ENCODE measurements at places on chromosomes 4 and X.

- no peak for DNase-seq
Observed at GRCh38 chr4:3741217-3742011, 24.8 kb upstream of the ADRA2C start.

DNA sequence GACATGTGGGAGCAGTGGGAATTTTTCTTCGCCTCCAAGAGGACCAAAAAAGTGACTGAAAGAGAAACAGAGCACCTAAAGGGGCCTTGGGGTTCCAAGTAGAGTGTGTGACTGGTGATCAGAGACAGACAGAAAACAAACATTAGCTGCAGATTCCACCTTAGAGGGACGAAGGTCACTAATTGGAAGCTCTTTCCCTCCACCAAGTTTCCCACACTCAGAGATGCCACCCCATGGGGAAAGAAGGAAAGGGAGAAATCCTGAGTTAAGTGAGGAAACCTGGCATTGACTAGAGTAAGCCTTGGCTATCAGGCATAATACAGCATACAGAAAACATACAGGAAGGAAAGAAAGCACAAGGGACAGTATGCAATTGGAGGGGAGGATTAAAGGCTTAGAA lies 90.9 kb downstream of the HNRNPD start:
- DNase-seq: no peak

- no peak for DNase-seq
Observed at GRCh38 chr4:69717778-69718177, 42.6 kb downstream of the SULT1B1 start.

GRCh38 chr4:93414041-93414550 lies 414.5 kb upstream of the ATOH1 start:
- no peak for DNase-seq

GRCh38 chr4:96675896-96676295 lies 836.0 kb downstream of the PDHA2 start:
- DNase-seq: no peak

- DNase-seq: peak; percentile 16
Observed at GRCh38 chr4:41256740-41257256, at the start of gene UCHL1. TSS of gene UCHL1 (plus strand) at chr4:41256928. CDS start at chr4:41256977, 49 bp downstream.

- DNase-seq: no peak
Observed at GRCh38 chr4:172898715-172899114, 269.9 kb upstream of the GALNT7 start.

DNA sequence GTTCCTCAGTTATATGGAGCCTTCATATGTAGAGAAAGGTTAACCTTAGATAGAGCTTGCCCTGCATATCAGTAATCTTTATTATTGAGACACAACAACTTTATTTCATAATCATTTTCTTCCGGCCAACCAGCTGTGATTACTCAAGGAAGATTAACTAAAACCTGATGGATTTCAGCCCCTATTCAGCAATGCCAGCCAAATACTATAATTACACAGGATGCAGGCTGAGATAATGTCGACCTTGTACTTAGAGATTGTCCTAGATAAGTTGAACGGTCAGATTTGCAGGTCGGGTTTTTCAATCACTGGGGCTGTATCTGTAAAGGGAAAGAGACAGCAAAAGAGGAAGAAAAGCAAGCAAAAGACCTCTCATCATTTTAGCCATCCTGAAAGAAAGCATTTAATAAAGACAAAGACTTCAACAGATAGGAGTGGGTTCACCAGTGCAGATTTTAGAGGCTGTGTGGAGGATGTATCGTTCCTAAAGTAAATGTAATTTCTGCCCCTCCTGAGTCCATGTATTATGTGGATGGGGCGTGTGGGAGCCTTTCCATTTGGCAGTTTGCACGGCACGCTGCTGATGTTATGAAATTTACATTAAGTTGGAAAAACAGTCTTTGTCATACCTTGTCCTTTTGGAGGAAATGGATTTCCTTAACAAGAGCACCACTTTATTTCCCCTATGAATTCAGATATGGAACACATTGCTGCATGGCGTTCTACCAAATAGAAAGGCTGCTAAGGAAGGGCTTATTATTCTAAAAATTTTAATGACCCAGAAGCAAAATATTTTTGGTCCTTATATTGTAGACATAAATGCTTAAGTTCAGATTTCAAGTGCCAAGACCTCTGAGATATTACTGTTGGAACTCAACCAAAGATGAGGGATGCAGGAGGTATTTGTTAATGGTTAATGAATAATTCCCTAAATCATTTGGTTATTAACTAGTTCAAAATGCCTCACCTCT lies 496.7 kb downstream of the SPRY1 start:
- no peak for DNase-seq

- DNase-seq: no peak
Observed at GRCh38 chrX:111511477-111511876, at the start of gene SERTM2. TSS of gene SERTM2 (plus strand) at chrX:111511645. CDS start at chrX:111518858, 7,213 bp downstream.

GRCh38 chrX:17705211-17705610 lies 32.1 kb upstream of the SCML1 start:
- DNase-seq: no peak

DNA sequence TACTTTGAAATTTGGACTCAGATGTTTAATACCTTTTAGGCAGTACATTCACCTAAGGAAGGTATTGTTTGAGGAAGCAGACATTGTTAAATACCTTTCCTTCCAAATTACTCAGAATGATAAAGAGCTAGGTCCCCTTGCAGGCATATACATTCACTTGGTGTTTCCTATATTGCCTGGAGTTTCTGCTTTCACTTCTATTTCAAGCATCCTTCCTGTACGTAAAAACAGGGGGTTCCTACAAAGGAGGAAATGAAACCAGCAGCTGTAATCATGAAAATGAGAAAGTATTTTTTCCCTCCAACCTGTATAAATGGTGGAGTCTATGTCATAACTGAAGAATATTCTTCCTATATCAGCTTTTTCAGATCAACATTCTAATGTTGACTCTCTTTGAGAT lies 90.4 kb upstream of the RASGEF1B start:
- no peak for DNase-seq

GRCh38 chr4:78361621-78362120 lies 189.9 kb upstream of the ANXA3 start:
- no peak for DNase-seq

DNA sequence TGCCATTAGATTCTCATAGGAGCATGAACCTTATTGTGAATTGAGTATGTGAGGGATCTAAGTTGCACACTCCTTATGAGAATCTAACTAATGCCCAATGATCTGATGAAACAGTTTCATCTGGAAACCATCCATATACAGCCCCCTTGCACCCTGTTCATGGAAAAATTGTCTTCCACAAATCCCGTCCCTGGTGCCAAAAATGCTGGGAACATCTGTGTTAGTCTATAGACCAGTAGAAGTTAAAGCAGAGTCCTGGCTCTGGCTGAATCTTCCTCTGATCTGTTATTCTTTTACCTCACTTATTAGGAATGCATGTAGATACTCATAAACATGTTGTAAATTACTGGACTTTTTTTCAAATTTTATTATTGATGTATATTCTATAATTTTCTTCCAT lies 29.2 kb downstream of the SULT1B1 start:
- no peak for DNase-seq

DNA sequence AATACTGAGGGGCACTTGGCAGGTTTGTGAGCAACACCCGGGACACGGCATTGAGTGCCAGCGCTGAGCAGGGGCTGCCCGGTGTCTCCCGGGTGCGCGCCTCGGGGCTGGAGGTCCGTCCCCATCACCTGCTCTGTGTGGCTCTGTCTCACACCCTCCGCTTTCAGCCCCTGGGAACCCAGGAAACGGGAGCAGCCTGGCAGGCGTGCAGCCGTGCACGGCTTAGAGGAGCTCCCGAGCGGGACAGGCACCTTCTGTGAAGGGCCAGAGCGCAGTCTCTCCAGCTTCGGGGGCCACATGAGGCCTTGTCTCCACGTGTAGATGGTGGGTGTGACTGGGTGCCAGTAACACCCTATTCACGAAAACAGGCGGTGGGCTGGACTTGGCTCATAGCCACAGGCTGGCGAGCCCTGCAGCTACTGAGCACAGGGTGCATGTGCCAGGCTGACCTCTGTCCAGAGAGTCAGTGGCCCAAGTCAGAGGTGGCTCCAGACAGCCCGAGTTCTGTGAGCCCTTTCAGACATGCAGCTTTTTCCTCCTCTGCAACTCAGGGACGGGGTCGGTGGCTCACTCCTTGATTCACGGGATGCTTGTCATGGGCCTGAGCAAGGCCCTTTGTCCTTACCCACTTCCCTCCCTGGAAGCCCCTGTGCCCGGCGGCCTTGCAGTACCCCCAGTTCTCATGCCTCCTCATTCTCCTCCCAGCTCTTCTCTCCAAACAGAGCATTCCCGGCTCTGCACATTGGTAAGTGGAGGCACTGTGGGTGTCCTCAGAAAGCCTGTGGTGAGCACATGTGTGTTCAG lies 23.5 kb downstream of the UVSSA start:
- no peak for DNase-seq

GRCh38 chr4:80878218-80878617 lies 152.3 kb upstream of the BMP3 start:
- peak; percentile 2 for DNase-seq

DNA sequence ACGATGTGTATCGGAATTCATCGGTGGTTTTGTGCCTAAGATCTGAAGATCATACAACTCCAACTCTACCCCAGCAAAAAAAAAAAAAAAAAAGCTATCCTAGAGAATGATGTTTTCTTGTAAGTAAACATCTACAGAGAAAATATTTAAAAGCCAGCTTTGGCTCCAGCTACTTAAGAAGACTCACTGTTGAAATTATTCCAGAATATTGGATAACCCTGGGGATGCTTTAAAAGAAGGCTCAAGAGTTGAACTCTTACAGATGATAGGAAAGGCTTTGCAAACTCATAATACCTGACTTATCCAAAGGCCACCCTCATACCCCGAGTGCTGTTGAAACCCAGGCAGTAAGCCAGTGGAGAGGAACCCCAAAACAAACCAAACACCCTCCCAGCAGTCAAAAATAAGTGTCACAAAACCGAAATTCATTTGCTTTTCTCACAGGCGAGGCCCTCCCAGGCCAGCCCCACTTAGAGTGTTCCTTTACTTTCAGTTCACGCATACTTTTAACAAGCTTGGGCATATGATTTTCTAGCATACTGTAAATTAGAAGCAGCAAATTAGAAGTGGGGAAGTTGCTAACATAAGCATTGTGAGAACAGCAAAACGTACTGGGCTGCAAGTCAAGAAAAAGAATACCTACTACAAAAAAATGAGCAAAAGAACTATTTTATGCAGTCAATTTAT lies 2.7 kb upstream of the AMELX start:
- no peak for DNase-seq

Measured in hepatic stellate cell (primary cell).